Activated CD4-positive, alpha-beta T cell treated with anti-CD3 and anti-CD28 coated beads for 48 hours (primary cell): ENCODE measurements at places on chromosomes 5 and 9.

DNA sequence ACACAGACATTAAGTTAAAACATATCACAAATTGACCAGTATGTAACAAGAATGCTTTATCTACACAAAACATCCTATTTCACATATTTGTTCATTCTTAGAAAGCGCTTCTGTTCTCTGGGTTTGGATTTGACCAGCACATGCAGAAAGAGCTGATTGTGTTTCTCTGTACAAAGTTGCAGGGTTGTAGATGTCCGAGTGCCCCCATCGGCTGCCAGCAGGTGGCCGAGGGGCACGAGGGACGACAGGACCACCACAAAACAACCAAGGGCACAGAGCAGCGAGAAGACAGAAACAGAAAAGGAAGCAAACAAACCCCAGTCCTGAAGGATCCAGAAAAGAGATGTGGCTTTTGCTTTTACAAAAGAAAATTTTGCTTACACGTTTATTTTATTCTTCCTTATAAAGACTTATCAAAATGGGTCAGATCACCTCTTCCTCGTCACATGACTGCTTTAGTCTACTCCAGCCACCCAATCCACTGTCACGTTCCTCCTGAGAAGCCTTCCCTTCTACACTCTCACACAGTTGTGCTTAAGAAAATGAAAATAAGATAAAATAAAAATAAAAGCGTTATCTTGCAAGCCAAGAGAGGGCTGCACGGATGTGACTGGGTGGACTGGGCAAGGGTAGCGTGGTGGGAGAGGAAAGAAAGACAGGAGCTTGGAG is 9.5 kb downstream of the OTP start:
- DNase-seq: no peak

GRCh38 chr9:136697146-136697820 is 10.0 kb upstream of the AGPAT2 start:
- DNase-seq: no peak

DNA sequence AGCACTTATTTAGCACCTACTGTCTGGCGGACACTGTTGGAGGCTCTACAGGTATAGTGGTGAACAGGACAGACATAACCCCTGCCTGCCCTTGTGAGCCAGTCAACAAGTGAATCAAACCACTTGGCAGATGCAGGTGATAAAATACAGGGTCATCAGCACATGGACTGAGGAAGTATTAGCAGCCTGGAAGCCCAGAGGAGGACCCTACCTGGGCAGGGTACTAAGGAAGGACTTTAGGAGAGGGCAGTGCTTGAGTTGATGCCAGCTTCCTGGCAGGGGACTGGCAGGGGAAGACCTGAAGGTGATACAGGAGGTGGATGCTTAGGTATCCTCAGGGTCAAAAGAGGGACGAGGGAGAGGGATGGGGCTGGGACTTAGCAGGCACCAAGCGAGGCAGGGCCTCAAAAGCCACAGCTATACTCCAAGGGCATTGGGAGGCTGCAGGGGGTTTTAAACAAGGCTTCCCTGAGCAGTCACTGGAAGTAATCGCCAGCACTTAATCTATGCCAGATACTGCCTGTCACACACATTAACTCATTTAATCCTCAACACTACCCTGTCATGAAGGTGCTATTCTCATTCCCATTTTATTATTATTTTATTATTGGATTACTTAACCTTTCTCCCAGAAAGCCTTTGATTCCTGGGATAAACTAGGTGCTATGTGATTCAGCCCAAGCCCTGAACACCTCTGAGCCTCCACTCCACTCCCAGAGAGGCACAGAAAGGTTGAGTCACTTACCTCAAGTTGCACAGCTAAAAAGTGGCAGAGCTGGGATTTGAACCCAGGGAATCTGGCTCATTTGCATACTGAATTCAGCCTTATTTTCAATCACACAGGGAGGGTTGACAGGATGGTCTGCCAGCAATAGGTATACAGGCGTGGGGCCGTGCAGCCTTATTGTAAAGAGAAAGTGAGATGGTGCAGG is 63.8 kb upstream of the ORM1 start:
- no peak for DNase-seq

DNA sequence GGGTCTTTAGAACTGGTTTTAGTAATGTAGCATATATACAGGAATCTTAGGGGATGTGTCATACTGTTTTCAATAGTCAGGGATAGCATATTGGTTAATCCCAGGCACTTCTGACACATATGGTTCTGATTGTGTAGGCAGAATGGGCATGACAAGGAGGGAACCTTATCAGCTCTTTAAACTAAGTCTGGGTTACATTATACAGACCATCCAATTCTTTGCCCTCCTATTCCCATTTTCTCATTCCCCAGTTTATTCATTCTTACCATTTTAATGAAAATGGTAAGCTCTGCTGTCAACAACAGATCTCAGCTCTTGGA is 85.1 kb downstream of the NDUFAF2 start:
- no peak for DNase-seq

- DNase-seq: no peak
Measured at GRCh38 chr9:131633491-131634031, 88.2 kb downstream of the PRRT1B start.

DNA sequence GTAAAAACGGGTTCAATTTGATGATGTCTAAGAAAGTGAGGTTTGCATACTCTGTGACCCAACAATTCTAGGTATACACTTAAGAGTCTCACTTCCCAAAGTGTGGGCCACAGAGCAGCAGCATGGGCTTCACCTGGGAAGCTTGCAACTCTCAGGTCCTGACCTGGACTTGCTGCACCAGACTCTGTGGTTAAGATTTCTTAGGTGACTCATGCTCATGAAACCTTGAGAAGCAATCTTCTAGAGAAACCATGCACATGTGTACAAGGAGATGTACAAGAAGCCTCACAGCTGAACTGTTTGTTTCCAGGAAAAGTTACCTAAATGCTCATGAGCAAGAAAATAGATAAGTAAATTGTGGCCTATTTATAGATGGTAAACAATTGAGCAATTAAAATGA is 30.0 kb downstream of the DNAJC21 start:
- peak; percentile 11 for DNase-seq

- peak; percentile 54 for DNase-seq
Measured at GRCh38 chr9:133031496-133031911, 707 bp downstream of the GTF3C5 start.

DNA sequence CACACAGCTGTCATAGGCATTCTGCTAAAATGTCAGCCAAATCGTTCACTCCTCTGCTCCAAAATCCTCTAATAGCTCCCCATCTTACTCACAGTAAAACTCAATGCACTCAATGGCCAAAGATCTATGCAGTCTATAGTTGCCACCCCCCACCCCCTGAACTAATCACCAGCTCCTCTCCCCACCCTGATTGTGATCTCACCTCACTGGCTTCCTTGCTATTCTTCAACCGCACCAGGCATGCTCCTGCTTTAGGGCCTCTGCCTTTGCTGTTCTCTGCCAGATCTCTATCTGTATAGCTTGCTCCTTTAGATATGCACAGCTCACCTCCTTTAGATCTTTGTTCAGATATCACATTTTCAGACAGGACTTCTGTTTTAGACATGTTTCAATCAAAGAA is 33.2 kb upstream of the SNX2 start:
- DNase-seq: no peak

DNA sequence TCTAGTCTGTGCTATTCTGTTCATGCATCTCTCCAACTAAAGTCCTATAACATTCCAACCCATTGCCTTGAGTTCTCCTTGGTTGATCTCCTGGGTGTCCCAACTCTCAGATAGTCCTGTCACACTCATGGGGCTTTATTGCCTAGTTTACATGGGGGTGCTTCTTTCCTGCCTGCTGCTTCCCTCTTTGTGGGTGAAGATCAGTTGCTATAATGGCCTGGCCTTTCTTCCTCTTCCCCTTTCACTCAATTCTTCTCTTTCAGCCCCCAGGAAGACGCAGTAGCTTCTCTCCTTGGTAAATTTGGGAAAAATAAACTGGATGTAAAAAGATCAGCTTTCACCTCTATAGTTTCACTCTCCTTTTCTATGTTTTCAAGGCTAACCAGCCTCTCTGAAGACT is 66.5 kb downstream of the PTCD2 start:
- no peak for DNase-seq

DNA sequence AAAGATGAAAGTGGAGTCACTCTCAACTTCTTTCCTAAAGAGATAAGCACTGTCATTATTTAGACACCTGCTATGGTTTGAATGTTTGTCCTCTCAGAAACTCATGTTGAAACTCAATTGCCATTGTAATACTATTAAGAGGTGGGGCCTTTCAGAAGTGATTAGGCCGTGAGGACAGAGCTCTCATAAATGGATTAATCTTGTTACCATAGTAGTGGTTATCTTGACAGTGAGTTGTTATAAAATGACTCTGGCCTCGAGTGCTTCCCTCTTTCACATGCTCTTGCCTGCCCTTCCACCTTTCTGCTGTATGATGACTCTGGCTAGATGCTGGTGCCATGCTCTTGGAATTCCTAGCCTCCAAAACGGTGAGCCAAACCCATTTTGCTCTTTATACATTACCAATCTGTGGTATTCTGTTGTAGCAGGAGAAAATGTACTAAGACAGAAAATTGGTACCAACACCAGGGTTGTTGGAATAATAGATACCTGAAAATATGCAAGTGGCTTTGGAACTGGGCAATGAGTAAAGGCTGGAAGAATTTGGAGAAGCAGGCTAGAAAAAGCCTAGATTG is 38.0 kb downstream of the GDA start:
- no peak for DNase-seq

GRCh38 chr5:98454407-98454806 is 319.1 kb upstream of the RGMB start:
- no peak for DNase-seq

GRCh38 chr5:100600298-100600994 is 65.3 kb downstream of the FAM174A start:
- DNase-seq: no peak

DNA sequence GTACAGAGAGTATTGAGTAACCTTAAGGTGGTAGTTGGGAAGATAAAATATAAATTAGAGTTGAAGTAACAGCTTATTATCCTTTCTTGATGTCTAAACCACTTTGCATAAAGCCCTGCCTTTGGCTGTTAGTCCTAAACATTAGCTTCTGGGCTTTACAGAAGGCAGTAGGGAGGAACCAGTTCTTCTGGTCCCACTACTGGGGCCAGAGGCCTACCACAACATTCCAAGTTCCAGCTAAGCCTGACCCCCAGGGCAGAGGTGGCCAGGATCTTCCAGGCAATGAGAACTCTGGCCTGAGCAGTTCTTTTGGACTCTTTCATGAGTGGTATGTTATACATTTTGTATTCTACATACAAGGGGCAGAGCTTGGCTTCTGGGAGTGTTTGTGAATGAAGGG is 26.1 kb downstream of the DNAI1 start:
- DNase-seq: no peak

GRCh38 chr9:82117026-82117811 is 128.6 kb downstream of the SPATA31D1 start:
- no peak for DNase-seq

GRCh38 chr5:179870403-179870903 is 11.8 kb upstream of the MRNIP start:
- DNase-seq: peak; percentile 32

- no peak for DNase-seq
Measured at GRCh38 chr9:92771309-92771708, 6.7 kb upstream of the BICD2 start.

DNA sequence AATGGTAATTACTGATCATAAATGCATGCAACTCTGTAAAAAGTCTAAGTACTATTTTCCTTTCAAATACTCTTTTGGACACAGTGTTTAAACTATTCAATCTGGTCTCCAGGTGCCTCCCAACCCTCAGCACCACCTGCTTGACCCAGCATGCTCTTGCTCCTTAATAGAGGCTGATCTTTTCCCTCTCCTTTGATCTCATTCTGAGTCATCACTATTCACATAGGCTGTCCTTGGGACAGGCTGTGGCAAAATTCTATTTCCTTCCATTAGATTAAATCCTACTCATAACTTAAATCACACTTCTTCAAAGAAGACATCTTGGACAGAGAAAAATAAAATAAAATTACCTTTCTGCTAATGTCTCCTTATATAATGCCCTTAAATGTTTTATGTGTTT is 199.4 kb upstream of the ST8SIA4 start:
- no peak for DNase-seq

- no peak for DNase-seq
Measured at GRCh38 chr9:107584186-107584585, 94.6 kb upstream of the KLF4 start.

DNA sequence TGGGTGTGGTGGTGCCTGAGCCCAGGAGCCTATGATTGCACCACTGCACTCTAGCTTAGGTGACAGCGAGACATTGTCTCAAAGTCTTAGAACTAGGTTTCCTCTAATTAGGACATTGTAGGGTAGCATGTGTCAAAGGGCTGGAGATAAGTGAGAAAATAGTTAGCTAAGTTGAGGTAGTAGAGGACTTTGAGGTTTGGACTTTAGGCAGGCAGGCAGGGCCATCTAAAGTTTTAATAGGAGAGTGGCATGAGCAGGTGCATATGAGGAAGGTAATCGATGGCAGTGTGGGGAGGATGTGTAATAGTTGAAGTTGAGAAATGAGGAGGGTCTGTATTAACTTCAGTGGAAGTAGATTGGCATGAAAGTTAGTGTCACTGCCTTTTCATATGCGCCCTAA is 21.1 kb downstream of the CNOT6 start:
- DNase-seq: no peak

DNA sequence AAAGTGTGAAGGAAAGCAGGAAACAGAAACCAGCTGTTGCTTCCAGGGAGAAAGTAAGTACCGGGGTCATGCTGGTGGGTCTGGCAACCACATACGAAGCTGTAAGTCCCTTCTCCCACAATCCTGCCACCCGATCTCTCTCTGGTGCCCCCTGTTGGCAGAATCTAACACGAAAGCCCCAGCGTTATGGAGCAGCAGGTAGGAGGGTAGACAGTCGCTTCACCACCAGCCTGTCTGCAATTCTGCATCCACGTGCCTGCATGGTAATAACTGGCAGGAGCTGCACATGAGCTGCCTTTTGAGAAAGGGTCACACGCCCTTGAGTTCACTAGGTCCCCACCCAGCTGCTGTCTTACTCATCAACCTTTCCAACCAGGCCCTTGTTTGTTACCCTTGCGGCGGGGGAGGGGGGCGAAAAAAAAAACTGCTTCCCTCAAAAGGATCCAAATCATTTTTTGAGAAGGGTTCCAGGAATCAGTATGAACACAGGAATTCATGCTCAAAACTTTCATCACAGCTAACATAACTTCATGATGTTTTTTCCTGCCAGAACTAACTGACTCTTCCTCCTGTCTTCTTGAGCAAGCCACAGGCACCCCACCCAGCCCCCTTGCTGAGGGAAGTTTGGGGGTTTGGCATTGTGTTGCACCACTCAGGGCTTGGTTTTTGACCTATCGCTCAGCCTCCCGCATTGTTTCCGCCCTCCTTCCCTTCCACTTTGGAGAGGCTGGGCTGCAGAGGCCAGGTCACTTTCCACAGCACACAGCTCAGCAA is 19.6 kb upstream of the TMEM252 start:
- peak; percentile 75 for DNase-seq
